Activated T-cell treated with anti-CD3 and anti-CD28 coated beads, Interleukin-2, amount 50 U/mL, for 72 hours (primary cell): ENCODE measurements at places on chromosomes 2 and 18. TPM values are rescaled to one million over a fixed set of nuclear protein-coding genes. Genes with fewer than 3 reads are reported as not detected.

Gene CYP1B1
- total RNA-seq: 24.3 TPM

Gene SULT1C4
- not detected for total RNA-seq

Gene PTMA
- 1,057 TPM for total RNA-seq

Gene LCT
- total RNA-seq: 0.29 TPM

Gene CD207
- not detected for total RNA-seq

Gene TEX44
- not detected for total RNA-seq

Gene IGFBP2
- 7.4 TPM for total RNA-seq

Gene CCDC68
- total RNA-seq: not detected

Gene HRH4
- total RNA-seq: 0.16 TPM

Gene REG1A
- not detected for total RNA-seq

Gene MOCOS
- 0.22 TPM for total RNA-seq

Gene TGFA
- 2.5 TPM for total RNA-seq

Gene MDH1B
- total RNA-seq: 0.96 TPM

Gene SERPINB5
- total RNA-seq: not detected

Gene C2orf78
- total RNA-seq: not detected

Gene DAPL1
- total RNA-seq: not detected

Gene GNAL
- total RNA-seq: 1.6 TPM

Gene MBP
- 107 TPM for total RNA-seq

Gene HTR2B
- not detected for total RNA-seq

Gene IL37
- total RNA-seq: not detected

Gene CHRNG
- not detected for total RNA-seq

Gene MPPE1
- total RNA-seq: 43.5 TPM

Gene CYP26B1
- total RNA-seq: not detected

Gene SLC4A5
- total RNA-seq: 6.5 TPM

Gene MSTN
- total RNA-seq: not detected

Gene GAREM1
- 0.19 TPM for total RNA-seq

Gene SP9
- not detected for total RNA-seq

Gene SLC66A2
- total RNA-seq: 40.1 TPM

Gene VIT
- not detected for total RNA-seq

Gene TRIM54
- total RNA-seq: not detected

Gene LAMA1
- not detected for total RNA-seq

Gene KIF5C
- 29.1 TPM for total RNA-seq

Gene LYG1
- total RNA-seq: 0.83 TPM

Gene MAB21L4
- not detected for total RNA-seq
